ENCODE measurements at places on chromosomes 16 and 17.
A peak's percentile ranks its signal among the peaks of the same experiment; 100 is the strongest.

DNA sequence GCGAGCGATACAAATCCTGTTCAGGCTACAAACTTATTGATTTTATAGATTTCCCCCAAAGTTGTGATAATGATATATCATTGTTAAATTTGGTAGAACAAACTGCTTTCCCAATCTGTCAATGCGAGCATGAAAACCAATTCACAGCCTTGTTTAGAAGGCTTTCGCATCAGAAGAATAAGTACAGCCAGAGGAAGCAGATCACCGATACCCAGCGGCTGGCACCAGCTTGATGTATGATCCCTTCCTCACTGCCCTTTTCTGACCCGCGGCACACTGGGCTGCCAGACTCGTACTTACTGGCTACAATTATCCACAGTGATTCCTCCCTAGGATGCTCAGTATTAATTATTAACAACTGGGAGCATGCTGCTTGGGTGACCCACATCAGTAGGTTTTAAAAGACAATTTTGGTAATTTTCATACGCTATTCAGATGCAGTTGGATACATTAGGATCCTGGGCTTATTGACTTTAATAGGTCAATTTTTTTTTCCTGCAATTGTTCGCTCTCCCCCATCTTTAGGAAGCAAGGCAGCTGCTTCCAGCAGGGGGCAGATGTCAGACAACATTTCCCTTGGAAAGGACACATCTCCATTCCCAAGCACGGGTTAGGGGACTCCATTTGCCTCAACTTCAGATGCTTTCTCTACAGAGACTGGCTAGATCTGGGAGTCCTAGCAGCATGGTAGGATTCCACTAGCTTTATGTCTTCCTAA lies 582.7 kb upstream of the PSMD7 start:
- no peak for DNase-seq

DNA sequence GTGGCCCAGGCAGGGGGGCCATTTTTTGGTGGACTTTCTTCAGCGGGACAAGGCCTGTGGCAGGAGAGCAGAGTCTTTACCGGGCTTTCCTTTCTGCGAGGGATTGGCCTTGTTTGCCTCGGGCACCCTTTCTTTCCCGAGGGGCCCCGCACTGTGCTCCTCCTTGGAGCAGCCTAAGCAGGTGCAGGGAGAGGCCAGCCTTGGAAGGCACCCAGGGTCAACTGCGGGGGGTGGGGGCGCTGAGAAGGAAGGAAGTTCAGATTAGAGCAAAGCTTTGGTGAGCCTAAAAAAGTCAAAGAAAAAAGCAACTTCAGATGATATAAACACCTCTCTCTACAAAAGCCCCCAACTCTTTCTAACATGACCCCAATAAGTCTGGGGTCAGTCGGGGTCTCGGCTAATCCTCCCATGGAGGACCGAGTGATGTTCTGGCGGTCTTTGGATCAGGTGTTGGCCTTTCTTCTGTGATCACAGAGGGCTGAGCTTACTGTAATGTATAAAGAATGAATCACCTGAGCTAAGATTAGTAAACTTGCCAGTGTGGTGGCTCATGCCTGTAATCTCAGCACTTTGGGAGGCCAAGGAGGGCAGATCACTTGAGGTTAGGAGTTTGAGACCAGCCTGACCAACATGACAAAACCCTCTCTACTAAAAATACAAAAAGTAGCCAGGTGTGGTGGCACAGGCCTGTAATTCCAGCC lies 63.0 kb downstream of the PGS1 start:
- no peak for DNase-seq

- no peak for DNase-seq
Observed at GRCh38 chr16:5758281-5758680, 660.7 kb upstream of the EEF2KMT start.

- no peak for DNase-seq
Observed at GRCh38 chr16:22296225-22297113, 740 bp upstream of the POLR3E start.

DNA sequence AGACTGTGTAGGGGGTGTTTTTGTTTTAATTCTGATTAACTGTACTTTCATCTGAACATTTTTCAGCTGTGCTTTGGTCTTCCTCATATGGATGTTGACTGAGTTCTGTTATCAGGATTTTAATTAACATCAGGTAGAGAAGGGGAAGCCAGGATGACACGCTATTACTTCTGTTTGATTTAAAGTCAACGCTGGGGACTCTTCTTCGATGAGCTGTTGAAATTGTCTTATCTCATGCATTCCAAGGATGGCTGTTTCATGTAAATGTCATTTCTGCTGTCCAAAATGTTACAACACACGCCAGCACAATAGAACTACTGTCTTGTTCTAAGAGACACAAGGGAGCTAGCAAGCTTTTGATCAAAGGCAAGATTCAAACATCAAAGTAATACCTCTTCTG lies 263.3 kb upstream of the CDH5 start:
- no peak for DNase-seq

- DNase-seq = no peak
Observed at GRCh38 chr16:84577034-84577803, 40.7 kb downstream of the COTL1 start.

DNA sequence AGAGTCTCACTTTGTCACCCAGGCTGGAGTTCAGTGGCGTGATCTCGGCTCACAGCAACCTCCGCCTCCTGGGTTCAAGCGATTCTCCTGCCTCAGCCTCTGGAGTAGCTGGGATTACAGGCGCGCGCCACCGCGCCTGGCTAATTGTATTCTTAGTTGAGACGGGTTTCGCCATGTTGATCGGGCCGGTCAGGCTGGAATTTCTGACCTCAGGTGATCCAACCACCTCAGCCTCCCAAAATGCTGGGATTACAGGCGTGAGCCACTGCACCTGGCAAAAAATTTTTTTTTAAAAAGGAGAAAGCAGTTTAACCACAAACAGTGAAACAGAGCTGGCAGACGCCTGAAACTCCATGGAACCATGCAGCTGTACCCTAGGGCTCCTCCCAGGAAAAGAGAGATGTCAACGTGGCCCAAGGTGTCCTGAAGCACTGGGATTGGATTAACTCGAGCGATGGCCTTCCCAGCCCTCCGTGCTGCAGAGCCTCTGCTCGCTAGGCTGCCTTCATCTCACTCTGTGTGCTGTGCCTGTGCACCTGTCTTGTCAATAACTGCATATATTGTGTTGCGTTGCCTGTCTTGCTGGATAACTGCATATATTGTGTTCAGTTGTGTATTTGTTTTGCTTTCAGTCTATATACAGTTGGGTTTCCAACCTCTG lies 29.6 kb upstream of the FOXK2 start:
- DNase-seq = no peak

- peak; percentile 45 for DNase-seq
Observed at GRCh38 chr17:32111141-32111771, 31.0 kb upstream of the RHOT1 start.

- no peak for DNase-seq
Observed at GRCh38 chr17:6706996-6707395, 6.2 kb downstream of the SLC13A5 start.

GRCh38 chr16:78100112-78100467 lies 636 bp downstream of the WWOX start:
- DNase-seq = no peak

- peak; percentile 82 for DNase-seq
Observed at GRCh38 chr16:50806099-50807062, 64.5 kb downstream of the CYLD start.

GRCh38 chr16:78128913-78129312 lies 29.5 kb downstream of the WWOX start:
- no peak for DNase-seq

- no peak for DNase-seq
Observed at GRCh38 chr16:77324729-77325128, 110.1 kb downstream of the ADAMTS18 start.

- DNase-seq = peak; percentile 98
Observed at GRCh38 chr16:19717741-19718623, at the start of the genes IQCK and KNOP1. Gene IQCK, plus strand, starts transcription at chr16:19718271. Its CDS starts 36 bp downstream, at chr16:19718307. Gene KNOP1, minus strand, starts transcription at chr16:19718227. Its CDS starts 3,192 bp downstream, at chr16:19715035.

GRCh38 chr16:54213322-54213721 lies 73.3 kb downstream of the IRX3 start:
- no peak for DNase-seq

- DNase-seq = peak; percentile 94
Observed at GRCh38 chr17:18158022-18158600, 25.5 kb upstream of the ALKBH5 start.

- no peak for DNase-seq
Observed at GRCh38 chr17:48484256-48484655, 46.6 kb downstream of the HOXB1 start.

GRCh38 chr16:58031016-58031800 lies 5.7 kb downstream of the MMP15 start:
- no peak for DNase-seq

DNA sequence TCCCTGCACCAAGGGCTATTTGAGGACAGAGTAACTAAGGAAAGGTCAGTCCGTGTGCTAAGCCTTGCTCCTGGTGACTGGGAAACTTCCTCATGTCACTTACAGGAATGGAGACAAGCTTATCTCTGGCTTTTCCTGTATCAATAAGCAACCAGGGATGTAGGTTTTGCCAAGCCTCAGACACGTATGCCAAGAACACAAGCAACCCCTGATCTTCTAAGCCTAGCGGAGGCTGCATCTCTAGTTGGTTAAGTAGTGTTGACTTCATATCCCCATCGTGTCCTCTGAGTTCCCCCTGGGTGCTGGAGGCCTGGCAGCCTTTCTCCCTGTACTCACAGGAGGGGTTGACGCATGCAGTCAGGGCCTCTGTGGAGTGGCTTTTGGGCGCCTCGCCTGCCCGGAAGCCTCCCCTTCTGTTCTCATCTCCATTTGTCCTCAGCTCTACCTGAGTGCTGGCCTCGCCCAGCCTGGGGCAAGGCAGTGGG lies 1.4 kb upstream of the C1QTNF1 start:
- DNase-seq = no peak

- DNase-seq = peak; percentile 41
Observed at GRCh38 chr16:28491230-28491969, 474 bp downstream of the CLN3 start.

- DNase-seq = no peak
Observed at GRCh38 chr16:87192452-87193073, 124.6 kb downstream of the C16orf95 start.

- DNase-seq = no peak
Observed at GRCh38 chr16:4767872-4768548, 1.0 kb upstream of the ZNF500 start.

DNA sequence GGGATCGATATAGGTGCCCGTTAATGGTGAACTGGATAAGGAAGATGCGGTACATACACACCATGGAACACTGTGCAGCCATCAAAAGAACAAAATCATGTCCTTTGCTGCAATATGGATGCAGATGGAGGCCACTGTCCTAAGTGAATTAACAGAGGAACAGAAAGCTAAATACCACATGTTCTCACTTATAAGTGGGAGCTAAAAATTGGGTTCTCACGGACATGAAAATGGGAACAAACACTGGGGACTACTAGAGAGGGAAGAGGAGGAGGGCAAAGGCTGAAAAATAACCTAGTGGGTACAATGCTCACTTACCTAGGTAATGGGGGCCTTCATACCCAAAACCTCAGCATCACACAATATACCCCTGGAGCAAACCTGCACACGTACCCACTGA lies 302.6 kb downstream of the XYLT1 start:
- no peak for DNase-seq

DNA sequence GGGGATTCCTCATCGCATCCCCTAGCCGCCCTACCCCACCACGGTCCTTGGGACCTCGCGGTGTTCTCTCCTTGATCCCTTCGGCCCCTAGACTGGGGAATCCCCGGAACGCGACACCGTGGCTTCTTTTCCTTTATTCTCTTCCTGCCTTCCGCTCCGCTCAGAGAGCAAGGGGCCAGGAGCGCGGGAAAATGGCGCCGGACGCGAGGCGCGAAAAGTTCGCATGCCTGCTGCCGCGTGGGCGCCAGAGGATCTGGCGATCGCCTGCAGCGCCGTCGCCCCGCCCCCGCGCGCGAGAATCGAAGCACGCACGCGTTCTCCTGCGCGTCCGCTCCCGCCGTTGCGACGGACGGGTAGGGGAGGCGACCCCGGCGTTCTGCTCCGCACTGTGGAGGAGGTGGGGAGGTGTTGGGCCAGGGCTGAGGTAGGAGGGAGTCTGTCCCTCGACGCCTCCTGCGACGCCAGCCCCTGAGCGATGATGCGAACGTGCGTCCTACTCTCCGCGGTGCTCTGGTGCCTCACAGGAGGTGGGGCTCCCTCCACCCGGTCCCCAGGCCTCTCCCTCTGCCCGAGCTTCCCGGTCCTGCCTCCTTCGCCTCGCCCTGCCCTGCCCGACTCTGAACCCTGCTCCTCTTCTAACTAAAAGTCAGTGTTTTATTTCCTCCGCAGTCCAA lies at the start of gene ZPBP2:
TSS of gene ZPBP2 (plus strand) at position 323 of the 674 bp plus-strand sequence. CDS start at position 476, 153 bp downstream.
- DNase-seq = peak; percentile 64

GRCh38 chr17:73160980-73161630 lies 3.7 kb upstream of the SSTR2 start:
- DNase-seq = no peak

DNA sequence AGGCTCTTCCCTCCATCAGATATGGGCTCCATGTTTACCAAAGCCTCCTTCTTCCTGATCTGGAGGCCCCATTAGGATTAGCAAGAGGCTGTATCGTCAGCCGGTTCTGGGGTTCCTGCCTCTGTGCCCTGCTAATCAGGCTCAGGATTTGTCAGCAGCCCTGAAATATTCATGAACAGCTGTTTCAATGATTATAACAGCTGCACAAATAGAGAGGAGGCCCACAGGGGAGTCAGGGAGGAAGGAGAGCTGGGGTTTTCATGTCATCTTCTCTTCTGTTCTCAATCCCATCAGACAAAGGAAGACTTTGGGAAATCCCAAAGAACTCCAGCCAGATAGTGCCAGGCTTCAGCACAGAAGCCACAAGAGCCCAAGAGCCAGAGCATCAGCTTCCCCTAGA lies 72.3 kb upstream of the MMP2 start:
- DNase-seq = no peak

DNA sequence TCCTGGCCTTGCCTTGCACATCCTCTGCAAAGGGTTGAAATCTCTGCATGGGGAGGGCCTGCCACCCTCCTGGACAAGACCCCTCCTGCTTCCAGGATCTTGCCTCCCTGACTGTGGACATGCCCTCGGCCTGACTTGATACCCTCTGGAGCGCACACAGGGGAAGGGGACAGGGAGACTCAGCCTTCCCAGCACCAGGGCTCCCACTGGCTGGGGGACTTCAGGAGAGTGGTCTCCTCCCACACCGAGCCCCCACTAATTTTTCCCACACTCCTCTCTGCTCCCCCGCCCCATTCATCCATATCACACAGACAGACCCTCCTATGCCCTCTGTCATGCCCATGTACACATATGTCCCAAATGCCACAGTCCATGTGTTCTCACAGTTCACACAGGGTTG lies 14.3 kb downstream of the SGCA start:
- DNase-seq = no peak

- DNase-seq = no peak
Observed at GRCh38 chr16:4790261-4790660, 2.1 kb upstream of the SEPTIN12 start.

GRCh38 chr17:43907998-43908721 lies 824 bp upstream of the MPP2 start:
- no peak for DNase-seq

GRCh38 chr17:43878260-43879175 lies 28.8 kb downstream of the MPP2 start:
- peak; percentile 90 for DNase-seq

DNA sequence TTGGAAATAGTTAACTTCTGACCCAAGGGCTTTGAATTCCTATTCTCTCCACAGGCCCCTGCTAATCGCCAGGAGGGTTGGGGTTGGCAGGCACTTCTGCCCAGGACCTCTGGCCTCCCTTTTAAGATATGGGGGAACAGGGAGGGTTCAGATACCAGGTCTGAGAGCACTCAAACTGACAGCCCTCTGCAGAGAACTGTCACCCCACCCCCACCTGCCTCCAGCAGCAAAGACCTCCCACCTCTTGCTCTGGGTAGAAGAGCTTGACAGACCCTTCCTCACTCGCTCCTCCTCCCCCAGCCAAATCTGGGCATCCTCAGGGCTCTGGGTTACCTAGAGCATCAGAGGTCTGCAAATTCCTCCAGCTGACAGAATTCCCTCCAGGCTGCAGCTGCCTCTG lies 11.6 kb downstream of the CDH3 start:
- no peak for DNase-seq

Measured in GM13976 (cell line).